CD4-positive, alpha-beta T cell treated with Interleukin-12 subunit alpha and Interleukin-12 subunit beta, for 1 hour (primary cell): ENCODE measurements at places on chromosomes 6 and 20.

GRCh38 chr6:18507018-18507415 lies 119.9 kb downstream of the RNF144B start:
- no peak for DNase-seq

- DNase-seq: no peak
These were observed 56.4 kb downstream of the NRN1 start for GRCh38 chr6:5950361-5950785.

GRCh38 chr6:19869464-19869863 lies 32.3 kb downstream of the ID4 start:
- DNase-seq: no peak

- no peak for DNase-seq
These were observed 12.7 kb downstream of the TRIM27 start for GRCh38 chr6:28910901-28911690.

- no peak for DNase-seq
These were observed 25.9 kb downstream of the ACSS1 start for GRCh38 chr20:25032065-25032477.

DNA sequence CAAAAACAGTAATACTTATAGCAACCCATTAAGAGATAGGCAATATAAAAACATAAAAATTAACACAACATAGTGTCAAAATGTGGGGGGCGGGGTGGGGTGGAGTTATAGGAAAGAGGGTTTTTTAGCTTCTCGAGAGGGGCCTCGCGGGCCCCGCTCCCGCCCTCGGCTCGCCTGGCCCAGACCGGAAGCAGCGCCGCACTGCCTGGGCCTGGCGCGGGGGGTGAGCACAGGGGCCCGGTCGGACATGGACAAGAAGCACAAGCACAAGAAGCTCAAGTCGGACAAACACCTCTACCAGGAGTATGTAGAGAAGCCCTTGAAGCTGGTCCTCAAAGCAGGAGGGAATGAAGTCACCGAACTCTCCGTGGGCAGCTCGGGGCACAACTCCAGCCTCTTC lies 53.4 kb downstream of the REV3L start:
- no peak for DNase-seq

- no peak for DNase-seq
These were observed 106.4 kb downstream of the ASCC3 start for GRCh38 chr6:100774681-100775080.

DNA sequence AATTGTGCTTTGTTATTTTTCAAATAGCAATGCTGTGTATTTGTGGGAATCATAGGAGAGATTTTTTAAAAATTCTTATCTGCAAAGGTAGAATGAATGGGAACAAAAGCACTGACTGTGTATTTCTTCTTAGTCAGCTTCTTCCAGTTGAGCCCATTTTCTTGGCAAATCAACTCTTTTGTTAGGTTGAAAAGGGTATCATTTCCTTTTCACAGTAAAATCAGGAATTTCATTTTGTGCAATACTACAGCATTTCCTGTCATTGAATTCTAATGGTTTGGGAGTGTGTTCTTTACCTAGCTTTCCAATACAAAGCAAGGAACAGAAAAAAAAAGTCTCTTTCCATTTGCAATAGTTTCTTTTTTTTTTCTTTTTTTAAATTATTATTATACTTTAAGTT lies 19.0 kb upstream of the EXOC2 start:
- no peak for DNase-seq

GRCh38 chr20:57457243-57458095 lies 66.3 kb downstream of the RBM38 start:
- DNase-seq: no peak

GRCh38 chr6:17865798-17866725 lies 121.4 kb downstream of the KIF13A start:
- DNase-seq: no peak

DNA sequence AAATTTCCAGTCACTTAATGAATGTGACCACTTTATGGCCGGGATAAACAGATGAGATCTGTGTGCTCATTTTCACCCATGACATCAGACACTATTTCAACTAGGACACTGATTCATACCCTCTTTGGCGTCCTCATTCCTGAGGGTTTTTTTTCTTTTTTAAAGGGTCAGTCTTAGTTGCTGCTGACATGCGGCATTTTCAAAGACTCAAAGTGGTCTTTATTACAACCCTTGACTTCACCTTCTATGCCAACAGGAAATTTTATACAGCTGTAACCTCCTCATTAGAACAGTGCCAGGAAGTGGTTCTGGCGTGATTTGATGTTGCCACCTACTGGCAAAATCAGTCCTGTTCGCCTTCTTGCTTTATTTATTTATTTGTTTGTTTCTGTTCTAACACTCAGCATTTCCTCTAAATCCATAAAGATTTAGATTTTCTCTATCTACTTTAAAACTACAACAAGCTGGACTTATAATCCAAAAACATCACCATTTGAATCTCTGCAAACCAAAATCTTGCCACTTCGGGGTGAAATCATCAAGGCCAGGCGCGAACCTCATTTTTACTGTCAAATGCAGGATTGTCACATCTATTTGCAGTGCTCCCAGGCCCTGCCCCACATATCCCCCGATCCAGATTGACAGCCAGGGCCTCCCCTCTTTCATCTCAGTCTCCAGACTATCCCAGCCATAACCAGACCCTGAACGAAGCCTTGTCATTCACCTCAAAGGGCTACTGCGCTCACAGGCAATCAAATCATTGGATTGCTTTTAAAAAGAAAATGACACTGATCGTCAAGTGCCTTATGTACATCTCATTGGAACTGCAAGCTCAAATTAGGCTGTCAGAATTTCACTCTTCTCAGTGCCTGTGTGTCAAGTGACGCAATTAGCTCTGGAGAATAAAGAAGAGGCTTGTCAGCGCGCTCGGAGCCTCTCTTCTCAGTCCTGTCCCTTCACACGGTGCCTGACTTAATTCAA lies 77.5 kb downstream of the C6orf118 start:
- DNase-seq: no peak

GRCh38 chr6:109595998-109596397 lies 95.0 kb downstream of the AK9 start:
- peak; percentile 2 for DNase-seq

DNA sequence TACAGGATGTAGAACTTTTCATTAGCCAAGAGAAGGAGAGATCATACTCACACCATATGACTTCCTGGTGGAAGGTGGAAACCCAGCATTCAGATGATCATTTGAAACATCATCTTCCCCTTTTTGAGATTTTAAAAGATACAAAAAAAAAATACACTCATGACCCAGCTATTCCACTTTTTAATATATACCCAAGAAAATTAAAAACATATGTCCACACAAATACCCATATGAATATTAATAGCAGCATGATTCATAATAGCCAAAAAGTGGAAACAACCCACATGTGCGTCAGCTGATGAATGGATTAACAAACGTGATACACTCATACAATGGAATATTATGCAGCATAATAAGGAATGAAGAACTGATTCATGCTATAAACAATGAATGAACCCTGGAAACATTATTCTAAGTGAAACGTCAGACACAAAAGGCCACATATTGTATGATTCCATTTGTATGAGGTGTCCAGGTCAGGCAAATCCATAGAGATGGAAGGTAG lies 130.0 kb upstream of the SGK1 start:
- DNase-seq: no peak

DNA sequence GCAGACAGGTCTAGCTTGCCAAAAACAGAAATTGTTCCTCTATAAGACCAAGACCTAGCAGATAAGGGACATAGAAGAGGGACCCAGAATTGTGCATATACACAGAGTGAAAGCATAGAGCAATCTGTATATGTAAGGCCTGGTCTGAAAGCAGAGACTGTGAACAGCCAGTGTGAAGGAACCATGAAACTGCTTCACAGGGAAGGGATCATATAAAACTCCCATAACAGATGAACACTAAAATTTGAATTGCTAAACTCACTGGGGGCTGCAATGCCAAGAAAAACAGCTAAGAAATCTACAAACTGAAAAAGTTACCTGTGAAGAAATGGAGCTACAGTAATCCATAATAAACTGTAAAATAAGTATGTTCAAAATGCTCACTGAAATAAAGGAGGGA lies 7.0 kb downstream of the ZUP1 start:
- DNase-seq: no peak

GRCh38 chr20:22368235-22368634 lies 216.1 kb downstream of the FOXA2 start:
- no peak for DNase-seq

DNA sequence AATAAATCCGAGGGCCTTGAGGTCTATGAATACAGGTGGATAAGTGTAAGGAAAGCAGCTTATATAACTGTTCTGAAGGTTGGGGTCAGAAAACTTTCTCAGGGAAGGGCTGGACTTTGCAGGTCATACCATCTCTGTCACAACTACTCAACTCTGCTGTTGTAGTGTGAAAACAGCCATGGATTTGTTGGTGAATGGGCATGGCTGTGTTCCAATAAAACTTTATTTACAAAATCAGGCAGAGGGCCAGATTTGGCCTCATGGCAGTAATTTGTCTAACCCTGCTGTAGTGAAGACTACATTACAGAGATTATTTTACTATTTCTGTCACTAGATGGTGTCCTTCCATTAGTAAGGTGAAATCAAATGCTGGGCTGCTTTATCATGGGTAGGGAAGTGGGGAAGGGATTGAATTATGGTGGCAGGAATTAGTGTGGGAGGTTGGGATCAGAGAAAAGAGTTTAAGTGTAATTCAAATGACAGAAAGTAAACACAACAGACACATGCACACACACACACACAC lies 409.6 kb upstream of the CHD6 start:
- DNase-seq: no peak
